Prostate gland (tissue), 2 donors: ENCODE measurements at places on chromosomes 2 and 18.

GRCh38 chr2:33366473-33366872 lies 110.0 kb upstream of the RASGRP3 start:
- H3K4me3 ChIP-seq: no peak overlapping the region
- H3K36me3 ChIP-seq: no peaks in the 10 kb centered on the region
- no peaks in the 10 kb centered on the region for H3K4me1 ChIP-seq
- peak; percentile 33 for DNase-seq
- no peak overlapping the region for H3K27ac ChIP-seq

- no peak overlapping the region for H3K27ac ChIP-seq
- no peak overlapping the region for H3K4me3 ChIP-seq
- no peaks in the 10 kb centered on the region for H3K4me1 ChIP-seq
- no peaks in the 10 kb centered on the region for H3K27me3 ChIP-seq
- no peak for DNase-seq
- no peaks in the 10 kb centered on the region for H3K36me3 ChIP-seq
These were observed 70.6 kb upstream of the WDR75 start for GRCh38 chr2:189370719-189371118.

DNA sequence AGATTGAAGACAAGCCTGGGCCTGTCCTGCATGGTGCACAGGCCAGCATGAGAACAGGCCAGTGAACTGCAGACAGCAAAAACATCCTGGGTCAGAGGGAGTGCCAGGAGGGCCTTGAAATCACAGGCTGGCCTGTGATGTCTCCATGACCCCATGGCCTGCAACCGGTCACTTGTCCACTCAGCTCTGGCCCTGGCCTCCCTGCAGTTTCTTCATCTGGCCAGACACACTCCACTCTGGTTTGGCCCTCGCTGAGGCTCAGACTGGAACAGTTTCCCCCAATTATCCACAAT lies 12.6 kb downstream of the CYRIA start:
- H3K4me3 ChIP-seq: no peak overlapping the region
- no peaks in the 10 kb centered on the region for H3K27me3 ChIP-seq
- DNase-seq: no peak
- peak overlapping the region; percentile 71 for H3K27ac ChIP-seq
- H3K36me3 ChIP-seq: no peaks in the 10 kb centered on the region

GRCh38 chr2:200534572-200534971 lies 8.6 kb downstream of the SGO2 start:
- H3K4me3 ChIP-seq: no peak overlapping the region
- H3K27ac ChIP-seq: no peak overlapping the region
- no peaks in the 10 kb centered on the region for H3K4me1 ChIP-seq
- H3K36me3 ChIP-seq: no peaks in the 10 kb centered on the region
- no peak for DNase-seq

GRCh38 chr2:215619022-215619958 lies 183.4 kb upstream of the FN1 start:
- no peaks in the 10 kb centered on the region for H3K4me1 ChIP-seq
- H3K4me3 ChIP-seq: no peak overlapping the region
- H3K27ac ChIP-seq: no peak overlapping the region
- H3K27me3 ChIP-seq: no peaks in the 10 kb centered on the region

GRCh38 chr2:72118951-72119350 lies 28.7 kb downstream of the CYP26B1 start:
- peaks cover 2% of the 10 kb centered on the region for H3K27me3 ChIP-seq
- no peak overlapping the region for H3K27ac ChIP-seq
- no peaks in the 10 kb centered on the region for H3K4me1 ChIP-seq
- no peak overlapping the region for H3K4me3 ChIP-seq
- no peak for DNase-seq

- no peaks in the 10 kb centered on the region for H3K4me1 ChIP-seq
- no peaks in the 10 kb centered on the region for H3K27me3 ChIP-seq
- H3K27ac ChIP-seq: no peak overlapping the region
- no peaks in the 10 kb centered on the region for H3K36me3 ChIP-seq
- DNase-seq: no peak
These were observed 98.1 kb upstream of the PIEZO2 start for GRCh38 chr18:11247381-11247970.

DNA sequence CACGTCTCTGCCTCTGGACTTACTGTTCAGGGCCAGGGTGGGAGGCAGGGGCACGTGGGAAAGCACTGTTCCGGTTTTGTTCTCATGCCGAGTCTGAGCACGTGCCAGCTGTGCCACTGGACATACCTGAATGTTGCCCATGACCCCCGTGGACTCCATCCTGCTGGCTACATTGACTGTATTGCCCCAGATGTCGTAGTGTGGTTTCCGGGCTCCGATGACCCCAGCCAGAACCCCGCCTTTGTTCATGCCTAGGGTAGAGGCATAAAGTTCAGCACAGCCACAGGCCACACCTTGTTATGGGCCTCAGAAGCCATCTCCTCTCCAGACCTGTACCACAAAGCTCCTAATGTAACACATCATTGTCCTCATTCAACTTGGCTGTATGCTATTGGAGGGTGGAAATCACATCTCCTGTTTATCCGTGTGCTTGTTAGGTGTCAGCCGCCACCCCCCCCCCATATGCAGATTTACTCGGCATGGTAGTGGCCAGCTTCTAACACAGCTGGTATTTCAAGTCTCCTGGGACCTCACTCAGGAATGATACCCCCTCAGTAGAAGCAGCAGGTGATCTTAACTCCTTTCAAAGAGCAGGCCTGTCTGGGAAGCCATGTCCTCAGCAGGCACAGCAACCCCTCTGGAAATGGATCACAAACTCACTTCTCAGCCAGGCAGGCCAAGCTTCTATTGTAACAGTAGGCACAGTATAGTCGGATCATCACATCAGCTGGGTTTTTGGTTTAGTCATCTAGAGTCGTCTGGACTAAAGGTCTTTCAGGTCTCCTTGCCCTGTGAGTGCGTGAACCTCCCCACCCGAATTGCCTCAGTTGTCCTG lies 27.6 kb downstream of the CENPO start:
- H3K36me3 ChIP-seq: no peaks in the 10 kb centered on the region
- H3K4me3 ChIP-seq: no peak overlapping the region
- no peaks in the 10 kb centered on the region for H3K27me3 ChIP-seq
- DNase-seq: no peak

GRCh38 chr2:240296104-240296406 lies 139.4 kb upstream of the GPC1 start:
- no peak overlapping the region for H3K4me3 ChIP-seq
- H3K4me1 ChIP-seq: no peaks in the 10 kb centered on the region
- no peak overlapping the region for H3K27ac ChIP-seq
- no peaks in the 10 kb centered on the region for H3K36me3 ChIP-seq
